ENCODE measurements at places on chromosomes 6 and 20.

- DNase-seq: peak; percentile 75
Measured at GRCh38 chr6:44216677-44217331, at the start of gene MYMX. MYMX (plus strand) TSS chr6:44216926; CDS start chr6:44217472, 546 bp downstream.

DNA sequence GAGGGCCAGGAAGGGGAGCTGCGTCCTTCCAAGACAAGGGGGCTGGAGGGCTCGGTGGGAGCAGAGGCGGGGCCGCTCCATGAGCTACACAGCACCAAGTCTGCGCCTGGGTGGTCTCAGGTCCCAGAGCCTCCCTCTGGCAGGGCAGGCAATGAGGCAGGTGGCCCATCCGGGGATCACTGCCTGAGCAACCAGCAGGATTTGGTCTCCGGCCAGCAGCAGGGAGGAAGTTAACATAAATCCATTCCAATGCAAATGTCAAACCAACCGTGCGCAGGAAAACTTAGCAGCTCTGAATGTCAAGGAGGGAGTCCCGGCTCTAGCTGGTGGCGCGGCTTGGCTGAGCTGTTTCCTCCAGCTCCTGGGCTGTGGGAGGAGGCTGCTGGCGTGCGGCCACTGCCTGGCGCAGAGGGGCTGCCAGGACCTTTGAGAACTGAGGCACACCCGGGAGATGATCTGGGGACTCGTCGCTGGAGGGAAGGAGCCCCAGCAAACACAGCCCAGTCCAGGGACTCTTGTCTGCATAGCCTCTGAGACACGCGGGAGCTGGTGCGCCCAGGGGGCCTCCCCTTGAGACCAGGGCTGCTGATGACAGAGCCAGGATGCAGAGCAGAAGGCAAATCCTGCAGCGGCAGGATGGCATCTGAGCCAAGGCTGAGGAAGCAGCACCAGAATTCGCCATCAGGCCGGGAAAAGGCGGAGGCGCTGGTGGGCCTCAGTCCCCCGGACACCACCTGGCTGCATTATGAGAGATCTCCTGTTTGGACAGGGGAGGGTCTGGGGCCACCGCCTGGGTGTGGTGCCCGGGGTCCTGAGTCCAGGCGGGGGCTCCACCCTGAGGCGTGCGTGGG, 33.1 kb upstream of the CHRNA4 start:
- DNase-seq: peak; percentile 80

- no peak for DNase-seq
Measured at GRCh38 chr20:53274365-53274764, 302.2 kb downstream of the TSHZ2 start.

- DNase-seq: no peak
Measured at GRCh38 chr6:25016014-25016720, 80.4 kb upstream of the RIPOR2 start.

- no peak for DNase-seq
Measured at GRCh38 chr6:111591901-111592461, 13.7 kb downstream of the TRAF3IP2 start.

- no peak for DNase-seq
Measured at GRCh38 chr20:63534427-63534830, 2.7 kb downstream of the PTK6 start.

DNA sequence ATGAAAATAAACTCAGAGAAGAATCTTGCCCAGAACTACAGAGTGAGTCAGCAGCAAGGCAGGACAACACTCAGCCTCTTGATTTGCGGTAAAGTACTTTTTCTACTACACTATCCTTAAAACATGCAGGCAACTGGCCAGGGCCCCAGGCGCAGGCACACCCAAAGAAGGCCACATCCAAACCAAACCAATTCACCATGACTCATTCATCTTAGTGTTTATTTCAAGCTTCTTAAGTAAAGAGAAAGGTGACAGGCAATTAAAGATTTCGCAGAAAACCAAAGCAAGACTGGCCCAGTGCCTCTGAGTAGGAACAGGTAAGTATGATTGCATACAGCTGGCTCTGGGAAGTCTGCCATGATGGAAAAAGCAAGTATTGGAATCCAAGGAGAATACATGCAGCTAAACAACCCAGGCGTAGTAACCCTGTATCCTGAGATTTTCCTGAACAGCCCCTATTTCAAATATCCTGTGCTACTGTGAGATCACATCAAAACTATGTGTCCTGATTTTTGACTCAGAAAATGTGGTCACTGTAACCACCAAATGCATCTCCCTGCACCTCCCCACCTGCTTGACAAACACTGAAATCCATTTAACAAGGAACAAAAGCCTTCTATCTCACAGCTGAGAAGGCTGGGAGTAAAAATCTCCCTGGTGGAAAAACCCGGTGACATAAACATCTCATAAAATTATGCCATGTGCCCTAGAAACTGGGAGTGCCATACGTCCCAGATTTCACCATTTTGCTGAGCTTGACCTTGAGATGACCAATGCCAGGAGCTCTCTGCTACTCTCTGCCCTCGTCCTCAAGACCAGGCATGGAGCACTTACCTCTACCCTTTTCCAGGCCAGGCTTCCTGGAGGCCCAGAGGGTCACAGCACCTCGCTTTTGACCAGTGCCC, 12.4 kb downstream of the WFDC3 start:
- DNase-seq: no peak

Data from endodermal cell (in vitro differentiated cells).